ENCODE measurements at places on chromosomes 7 and 10.

- DNase-seq, result no peak
Observed at GRCh38 chr10:1419796-1420610, 317.3 kb downstream of the ADARB2 start.

- DNase-seq, result peak; percentile 20
Observed at GRCh38 chr7:143492043-143492471, 14.4 kb downstream of the TAS2R41 start.

DNA sequence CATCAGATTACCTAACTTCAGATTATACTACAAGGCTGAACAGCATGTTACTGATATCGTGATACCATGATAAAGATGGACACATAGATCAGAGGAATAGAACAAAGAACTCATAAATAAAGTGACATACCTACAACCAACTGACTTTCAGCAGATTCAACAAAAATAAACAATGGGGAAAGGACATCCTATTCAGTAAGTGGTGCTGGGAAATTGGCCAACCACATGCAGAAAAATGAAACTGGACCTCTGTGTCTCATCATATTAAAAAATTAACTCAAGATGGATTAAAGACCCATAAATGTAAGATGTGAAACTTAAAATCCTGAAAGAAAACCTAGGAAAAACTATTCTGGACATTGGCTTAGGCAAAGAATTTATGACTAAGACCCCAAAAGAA is 158.6 kb downstream of the ZEB1 start:
- DNase-seq, result no peak

GRCh38 chr7:108454674-108455550 is 1.3 kb downstream of the NRCAM start:
- peak; percentile 79 for DNase-seq

- DNase-seq, result no peak
Observed at GRCh38 chr10:94085288-94085687, 91.6 kb downstream of the PLCE1 start.

- no peak for DNase-seq
Observed at GRCh38 chr10:75011221-75011620, 100.2 kb upstream of the SAMD8 start.

DNA sequence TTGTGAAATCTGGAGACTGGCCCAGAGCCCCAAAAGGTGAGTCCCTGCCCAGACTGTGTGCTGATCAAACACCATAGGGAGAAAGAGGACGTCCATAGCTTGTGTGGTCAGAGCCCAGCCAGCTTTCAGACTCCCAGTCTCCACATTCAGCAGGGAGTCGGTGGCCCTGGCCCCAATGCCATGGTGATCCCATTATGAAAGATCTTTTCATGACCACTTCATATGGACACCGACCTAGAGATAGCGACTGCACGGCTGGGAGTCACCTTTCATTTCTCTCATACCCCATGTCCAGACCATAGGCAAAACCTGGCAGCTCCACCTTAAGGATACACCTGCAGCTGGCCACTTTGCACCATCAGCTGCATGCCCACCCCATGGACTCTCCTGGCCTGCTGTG is 126.4 kb downstream of the ARHGAP22 start:
- no peak for DNase-seq

GRCh38 chr7:80601999-80602398 is 36.4 kb upstream of the CD36 start:
- peak; percentile 42 for DNase-seq

DNA sequence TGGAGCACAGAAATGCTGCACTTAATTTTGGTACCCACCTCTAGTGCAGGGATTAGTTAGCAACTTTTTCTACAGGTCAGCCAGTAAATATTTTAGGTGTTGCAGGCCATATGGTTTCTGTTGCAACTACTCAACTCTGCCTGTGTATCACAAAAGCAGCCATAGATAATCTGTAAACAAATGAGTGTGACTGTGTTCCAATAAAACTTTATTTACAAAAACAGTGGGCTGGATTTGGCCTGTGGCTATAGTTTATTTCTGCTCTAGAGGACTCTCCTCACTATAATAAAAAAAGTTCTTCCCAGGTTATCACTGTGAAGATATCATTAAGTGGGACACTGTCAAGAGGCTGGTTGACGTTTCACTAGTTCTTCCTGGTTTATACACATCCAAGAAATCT is 65.8 kb downstream of the DNAJC12 start:
- DNase-seq, result no peak

DNA sequence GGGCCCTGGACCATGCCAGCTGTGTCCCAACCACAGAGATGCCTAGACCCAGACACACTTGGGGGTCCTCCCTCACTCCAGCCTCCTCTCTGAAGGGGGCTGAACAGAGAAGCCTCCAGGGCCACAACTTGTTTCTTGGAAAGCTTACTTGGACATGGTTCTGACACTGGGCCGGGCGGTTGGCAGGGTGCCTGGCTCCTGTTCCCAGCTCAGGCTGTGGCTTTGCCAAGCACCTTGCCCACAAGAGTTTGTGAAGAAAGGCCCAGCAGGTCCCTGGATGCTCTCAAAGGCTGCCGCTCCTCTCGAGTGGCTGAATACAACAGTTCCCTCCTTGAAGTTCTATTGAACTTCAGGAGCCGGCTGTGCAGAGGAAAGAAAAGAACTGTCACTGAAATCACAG is 181.6 kb downstream of the PTPN20 start:
- no peak for DNase-seq

GRCh38 chr10:103207141-103207540 is 14.1 kb upstream of the NT5C2 start:
- peak; percentile 65 for DNase-seq

- peak; percentile 3 for DNase-seq
Observed at GRCh38 chr10:97090035-97090434, 95.7 kb downstream of the SLIT1 start.

DNA sequence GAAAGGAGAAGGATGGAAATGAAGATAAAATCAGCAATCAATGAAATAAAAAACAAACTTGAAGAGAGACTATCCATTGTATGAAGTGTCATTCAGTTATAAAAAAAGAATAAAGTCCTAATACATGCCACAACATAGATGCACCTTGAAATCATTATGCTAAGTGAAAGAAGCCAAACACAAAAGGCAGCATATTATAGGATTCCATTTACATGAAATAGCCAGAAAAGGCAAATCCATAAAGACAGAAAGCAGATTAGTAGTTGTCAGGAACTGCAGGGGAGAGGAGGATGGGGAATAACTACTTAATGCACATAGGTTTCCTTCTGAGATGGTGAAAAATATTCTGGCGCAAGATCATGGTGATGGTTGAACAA is 6.6 kb upstream of the PON1 start:
- no peak for DNase-seq
